GM23338 (cell line): ENCODE measurements at places on chromosomes 6 and 20.

DNA sequence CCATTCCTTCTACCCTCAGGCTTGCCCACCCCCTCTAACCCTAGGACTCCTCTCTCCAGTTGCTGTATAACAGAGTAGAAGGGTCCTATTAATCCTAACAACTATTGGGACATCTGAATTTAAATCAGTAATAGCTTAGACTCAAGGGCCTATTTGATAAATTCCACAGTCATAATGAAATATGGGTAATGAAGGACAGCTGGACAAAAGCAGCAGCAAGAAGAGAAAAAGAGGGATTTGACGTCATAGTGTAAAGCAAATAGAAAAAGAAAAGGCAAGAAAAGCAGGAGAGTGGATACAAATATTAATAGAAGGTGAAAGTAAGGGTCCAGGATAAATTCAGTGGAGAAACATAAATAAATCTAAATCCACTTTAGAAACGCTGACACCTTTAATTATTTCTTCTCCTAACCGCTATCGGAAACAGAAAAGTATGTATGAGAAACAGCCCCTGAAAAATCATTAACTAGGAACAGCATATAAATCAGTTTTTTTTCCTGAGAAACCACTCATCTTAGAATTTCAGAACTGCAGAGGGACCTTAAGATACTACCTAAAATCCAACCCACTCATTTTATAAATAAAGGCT lies 12.8 kb downstream of the FKBP5 start:
- DNase-seq: no peak

DNA sequence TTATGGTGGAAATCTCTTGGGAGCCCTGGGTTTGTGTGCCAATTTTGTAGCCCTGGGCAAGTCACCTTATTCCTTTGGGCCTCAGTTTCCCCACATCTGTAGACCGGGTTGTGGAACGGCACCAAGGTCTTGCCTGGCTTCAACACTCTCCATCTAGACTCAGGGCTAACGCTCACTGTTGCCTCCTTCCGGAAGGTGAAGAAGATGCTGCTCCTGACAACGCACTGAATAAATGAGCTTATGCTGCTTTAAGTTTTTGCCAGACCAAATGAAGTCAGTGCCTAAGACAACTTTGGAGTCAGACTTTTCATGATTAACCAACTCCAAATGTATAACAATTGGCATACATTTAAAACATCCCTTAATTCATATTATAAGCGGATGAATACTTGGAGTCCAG lies 53.1 kb downstream of the PSMG4 start:
- DNase-seq: peak; percentile 31

DNA sequence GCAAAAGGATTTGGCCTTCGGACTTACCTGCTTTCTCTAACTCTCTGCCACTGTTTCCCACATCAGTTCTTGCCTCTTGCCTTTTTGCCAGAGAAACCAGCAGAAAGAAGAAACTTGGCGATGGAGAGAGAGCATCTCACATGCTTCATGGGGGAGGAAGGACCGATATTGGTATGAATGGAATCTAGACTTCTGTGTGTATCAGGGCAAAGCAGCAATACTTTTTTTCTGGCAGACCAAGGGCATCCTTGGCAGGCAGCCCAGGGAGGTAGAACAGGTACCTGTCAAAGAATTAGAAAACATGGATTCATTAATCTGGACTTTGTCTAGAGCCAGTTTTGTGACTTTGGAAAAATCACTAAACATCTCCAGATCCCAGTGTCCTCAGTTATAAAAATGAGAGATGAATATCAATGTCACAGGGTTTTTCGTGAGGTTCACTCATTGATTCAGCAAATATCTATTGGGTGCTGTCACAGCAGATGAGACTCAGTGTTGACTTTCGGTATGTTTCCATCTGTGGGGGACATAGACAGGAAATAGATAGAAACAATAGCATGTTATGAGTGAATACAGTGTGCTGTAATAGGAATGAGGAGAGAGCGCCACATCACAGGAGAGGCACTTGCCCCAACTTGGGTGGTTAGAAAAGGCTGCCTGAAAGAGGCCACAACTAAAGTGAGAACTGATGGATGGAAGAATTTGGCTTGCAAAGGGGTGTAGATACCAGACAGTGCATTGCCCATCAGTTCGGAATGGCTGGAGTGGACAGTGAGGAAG lies 114.1 kb downstream of the CD83 start:
- no peak for DNase-seq

GRCh38 chr6:8934318-8934717 lies 499.0 kb upstream of the SLC35B3 start:
- no peak for DNase-seq

GRCh38 chr6:136772685-136773472 lies 19.4 kb downstream of the MAP3K5 start:
- peak; percentile 87 for DNase-seq
